NCI-H748 treated with DMSO at 0.1 percent for 48 hours (cell line): ENCODE measurements at places on chromosomes 2 and 18.
A peak's percentile ranks its signal among the peaks of the same experiment; 100 is the strongest.

GRCh38 chr18:50791599-50792438, 28.0 kb downstream of the MRO start:
- no peak for DNase-seq

- no peak for DNase-seq
Measured at GRCh38 chr2:238936162-238937052, 88.5 kb downstream of the TWIST2 start.

GRCh38 chr2:31366733-31367132, 47.8 kb downstream of the XDH start:
- no peak for DNase-seq

DNA sequence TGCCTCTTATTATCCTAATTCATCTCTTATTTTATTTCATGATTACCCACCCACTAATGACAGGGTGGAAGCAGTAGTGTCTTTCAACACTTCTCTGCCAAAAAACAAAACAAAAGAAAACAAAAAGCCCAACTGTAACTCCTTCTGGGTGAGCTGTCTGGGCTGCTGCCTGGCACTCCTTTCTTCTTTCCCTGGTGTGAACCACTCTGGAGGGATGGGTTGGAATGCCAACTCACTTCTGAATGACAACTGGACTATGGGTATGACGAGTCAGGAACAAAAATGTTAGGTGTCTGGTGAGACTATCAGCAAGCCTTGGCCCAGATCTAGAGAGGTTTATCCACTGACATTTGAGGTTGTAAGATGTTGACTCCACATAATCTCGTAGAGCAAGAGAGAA, 88.3 kb upstream of the ITGB6 start:
- DNase-seq, result no peak

GRCh38 chr2:119468154-119468955, 36.7 kb downstream of the TMEM37 start:
- DNase-seq, result no peak

GRCh38 chr2:169712791-169713227, 18.5 kb downstream of the PHOSPHO2 start:
- DNase-seq, result no peak

DNA sequence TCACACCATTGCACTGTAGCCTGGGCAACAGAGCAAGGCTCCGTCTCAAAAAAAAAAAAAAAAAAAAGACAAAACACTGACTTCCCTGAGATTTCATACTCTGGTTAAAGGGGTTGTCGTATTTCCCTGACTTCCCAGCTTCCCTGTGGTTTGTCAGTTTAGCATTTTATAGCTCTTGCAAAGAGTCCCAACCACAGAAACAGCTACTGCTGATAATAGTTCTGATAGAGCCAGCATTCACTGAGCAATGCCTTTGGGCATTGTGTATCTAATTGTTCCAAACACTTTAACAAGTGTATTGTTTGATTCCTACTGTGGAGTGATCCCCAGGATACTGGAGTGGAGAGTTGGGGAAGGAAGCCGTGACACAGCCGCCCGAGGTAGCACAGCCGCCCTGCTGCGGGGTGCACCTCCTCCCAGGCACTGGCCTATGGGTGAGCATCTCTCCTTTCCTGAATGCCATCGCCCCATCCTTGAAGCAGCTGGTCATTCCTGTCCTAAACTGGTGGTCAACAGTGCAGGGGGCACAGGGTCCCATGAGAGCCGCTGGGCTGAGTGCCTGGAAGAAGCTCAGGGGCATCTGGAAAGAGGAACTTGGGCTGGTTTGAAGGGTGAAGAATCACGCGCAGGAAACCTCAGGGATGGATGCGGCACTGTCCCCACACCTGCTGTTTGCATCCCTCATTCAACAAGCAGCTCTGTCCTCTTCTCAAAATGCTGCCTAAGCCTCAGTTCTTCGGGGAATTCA, 81.0 kb upstream of the TMEM18 start:
- DNase-seq, result no peak

- no peak for DNase-seq
Measured at GRCh38 chr2:218152777-218153176, 14.0 kb downstream of the CXCR1 start.

- no peak for DNase-seq
Measured at GRCh38 chr18:50312296-50313030, 25.0 kb upstream of the CXXC1 start.

GRCh38 chr2:125456693-125457363, 1199.1 kb upstream of the GYPC start:
- peak; percentile 46 for DNase-seq

- no peak for DNase-seq
Measured at GRCh38 chr2:25690058-25690457, 16.7 kb upstream of the DTNB start.

- no peak for DNase-seq
Measured at GRCh38 chr2:28637066-28638047, 114.3 kb upstream of the PPP1CB start.
